PC-9 (cell line): ENCODE measurements at places on chromosomes 11 and 22. TPM values are rescaled to one million over a fixed set of nuclear protein-coding genes. Genes with fewer than 3 reads are reported as not detected.

GRCh38 chr22:24725736-24726135, 48.8 kb downstream of the PIWIL3 start:
- no peak for DNase-seq

DNA sequence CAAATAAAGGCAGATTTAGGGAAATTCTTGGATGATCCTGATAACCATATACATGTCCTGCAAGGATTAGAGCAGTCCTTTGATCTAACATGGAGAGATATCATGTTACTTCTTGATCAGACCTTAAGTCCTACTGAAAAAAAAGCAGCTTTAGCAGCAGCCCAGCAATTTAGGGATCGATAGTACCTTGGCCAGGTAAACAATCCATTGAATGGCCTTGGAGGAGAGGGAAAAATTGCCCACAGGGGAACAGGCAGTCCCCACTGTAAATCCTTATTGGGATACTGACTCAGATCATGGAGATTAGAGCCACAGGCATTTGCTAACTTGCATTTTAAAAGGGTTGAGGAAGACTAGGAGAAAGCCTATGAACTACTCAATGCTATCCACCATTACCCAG, 47.8 kb downstream of the PRSS23 start:
- DNase-seq = no peak

DNA sequence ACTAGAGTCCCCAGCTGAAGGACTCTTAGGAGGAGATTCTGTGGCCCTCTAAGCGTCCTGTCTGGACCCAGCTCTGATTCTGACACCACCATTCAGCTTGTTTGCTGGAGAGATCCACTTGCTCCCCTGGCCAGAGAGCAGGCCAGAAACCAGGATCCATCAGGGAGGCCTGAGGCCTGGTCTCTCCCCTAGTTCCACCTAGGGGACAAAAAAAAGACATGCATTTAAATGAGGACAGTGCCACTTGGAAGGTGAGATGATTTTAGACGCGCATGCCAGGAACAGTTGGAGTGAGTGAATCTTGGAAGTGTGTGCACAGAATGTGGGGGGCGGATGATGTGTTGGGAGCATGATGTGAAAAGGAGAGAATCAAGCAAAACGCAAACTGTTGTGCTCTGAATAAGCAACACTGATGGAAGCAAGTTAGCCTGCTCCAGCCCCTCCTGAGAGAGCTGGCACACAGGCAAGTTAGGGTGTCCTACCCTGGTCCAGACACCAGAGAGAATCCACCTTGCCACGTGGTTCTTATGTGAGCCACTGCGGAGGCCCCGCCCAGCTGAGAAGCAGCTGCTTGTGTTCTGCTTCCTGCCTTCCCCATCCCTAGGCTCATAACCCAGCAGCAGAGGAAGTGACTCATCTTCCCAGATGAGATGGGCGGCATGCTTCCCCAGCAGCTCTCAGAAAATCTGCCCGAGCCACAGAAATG, 8.0 kb upstream of the SLCO2B1 start:
- no peak for DNase-seq

DNA sequence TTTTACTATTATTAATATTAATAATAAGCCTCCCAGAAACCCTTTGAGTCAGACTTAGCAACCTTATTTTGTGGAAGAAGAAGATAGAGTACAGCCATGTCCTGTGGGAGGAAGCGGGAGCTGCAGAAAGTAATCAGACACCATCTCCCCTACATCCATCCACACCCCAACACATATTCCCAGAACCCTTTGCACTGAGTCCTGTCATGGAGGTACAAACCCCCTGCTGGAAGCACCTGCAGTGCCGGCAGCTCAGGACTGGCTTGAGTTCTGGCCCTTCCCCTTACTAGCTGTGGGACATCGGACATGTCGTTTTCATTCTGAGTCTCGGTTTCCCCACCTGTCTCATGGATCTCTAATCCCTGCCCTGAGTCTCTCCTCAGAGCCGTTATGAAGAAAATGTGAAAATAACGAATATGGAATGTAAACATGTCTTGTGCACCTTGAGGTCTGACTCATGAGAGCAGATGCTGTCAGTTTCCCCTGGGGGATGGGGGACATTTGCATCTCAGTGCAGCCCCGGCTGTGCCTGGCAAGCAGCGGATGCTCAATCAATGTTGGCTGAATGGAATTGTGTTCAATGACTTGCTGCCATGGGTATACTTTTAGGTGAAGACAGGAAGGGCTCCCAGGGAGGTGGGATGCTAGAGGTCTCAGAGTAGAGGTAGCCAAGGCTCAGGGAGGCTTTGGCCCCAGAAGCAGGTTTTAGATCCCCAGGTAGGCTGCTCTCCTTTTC, 45.4 kb downstream of the TP53I11 start:
- DNase-seq = no peak

The GRAP2 gene
- total RNA-seq = not detected in 2 replicates

DNA sequence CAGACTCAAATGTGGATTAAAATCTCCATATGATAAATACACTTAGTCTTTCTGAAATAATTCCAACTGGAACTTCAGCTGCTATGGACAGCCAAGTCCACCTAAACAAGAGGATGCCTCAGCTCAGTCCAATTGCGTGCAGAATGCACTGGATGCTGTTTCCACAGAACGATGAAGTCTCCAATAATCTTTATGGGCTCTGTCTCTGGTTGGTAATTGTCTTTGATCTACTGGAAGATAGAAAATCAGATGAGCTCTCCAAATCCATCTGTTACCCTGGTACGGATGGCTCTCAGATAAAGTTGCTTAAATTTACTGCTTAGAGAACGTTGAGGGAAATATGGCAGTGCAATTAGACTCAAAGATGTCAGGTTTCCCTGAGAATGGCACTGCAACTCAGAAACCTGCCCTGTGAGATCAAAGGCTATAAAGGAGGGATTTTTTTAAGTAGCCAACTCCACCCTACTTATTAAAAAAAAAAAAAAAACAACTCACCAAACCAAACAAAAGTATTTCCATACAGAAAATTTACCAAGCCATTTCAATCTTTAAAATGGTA, 859 bp upstream of the BIRC3 start:
- DNase-seq = no peak

- no peak for DNase-seq
Observed at GRCh38 chr11:11602011-11602410, 19.8 kb downstream of the GALNT18 start.

DNA sequence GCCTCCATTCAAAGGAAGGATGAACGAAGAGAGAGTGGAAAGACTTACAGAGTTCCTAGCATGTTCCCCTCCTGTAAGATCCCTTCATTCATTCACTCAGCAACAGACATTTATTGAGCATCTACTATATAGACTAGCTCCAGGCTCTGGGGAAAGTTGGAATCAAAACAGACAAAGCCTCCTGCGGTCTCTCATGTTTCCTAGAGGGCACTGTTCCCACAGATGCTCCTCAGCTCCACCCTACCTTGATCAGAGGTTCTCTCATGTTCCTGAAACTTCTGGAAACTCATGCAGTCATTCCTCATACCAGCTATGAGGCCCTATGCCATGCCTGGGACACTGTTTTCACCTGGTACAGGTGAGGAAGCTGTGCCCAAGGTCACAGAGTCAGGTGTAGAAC, 11.1 kb downstream of the ALX4 start:
- no peak for DNase-seq

DNA sequence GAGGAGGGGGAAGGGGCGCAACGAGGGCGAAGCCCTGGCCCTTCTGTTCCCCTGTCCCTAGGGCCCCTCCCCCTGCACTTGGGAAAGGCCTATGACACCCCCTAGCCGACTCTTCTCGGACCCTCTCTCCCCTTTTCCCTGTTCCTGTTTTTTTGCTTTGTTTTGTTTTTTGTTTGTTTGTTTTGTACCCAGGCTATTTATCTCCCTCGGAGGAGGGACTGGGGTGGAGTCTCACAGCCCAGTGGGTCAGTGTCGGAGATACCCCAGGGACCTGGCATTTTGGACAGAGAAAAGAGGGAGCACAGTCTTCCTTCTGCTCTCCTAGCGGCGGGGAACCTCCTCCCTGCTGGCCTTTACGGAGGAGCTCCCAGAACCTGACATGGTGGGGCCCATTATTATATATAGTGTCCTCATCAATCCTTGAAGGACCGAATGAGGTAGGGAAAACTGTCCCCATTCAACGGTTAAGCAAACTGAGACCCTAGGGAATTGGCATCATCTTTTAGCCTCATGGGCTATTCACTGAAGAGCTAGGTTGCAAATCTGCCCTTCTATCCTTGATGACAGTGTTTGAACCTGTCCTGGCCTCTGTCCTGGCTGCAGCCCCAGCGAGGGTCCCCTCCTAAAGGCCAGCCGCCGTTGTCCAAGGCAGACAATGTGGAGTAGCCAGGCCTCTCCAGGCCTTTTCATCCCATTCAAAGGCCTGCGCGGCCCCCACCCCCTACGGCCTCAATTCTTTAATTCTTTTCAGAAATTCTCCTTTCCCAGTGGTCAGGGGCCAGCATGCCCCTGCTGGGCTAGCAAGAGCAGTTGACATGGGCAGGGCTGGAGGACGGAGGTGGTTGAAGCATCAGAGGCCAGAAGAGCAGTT, 911 bp downstream of the EMID1 start:
- no peak for DNase-seq

GRCh38 chr11:117232911-117233409, 489 bp downstream of the RNF214 start:
- no peak for DNase-seq

- no peak for DNase-seq
Observed at GRCh38 chr11:2693271-2694261, 6.2 kb downstream of the KCNQ1OT1 start.

The OR10A2 gene
- not detected in 2 replicates for total RNA-seq

GRCh38 chr11:117199053-117199915, at the start of gene TAGLN:
Gene TAGLN (plus strand): TSS chr11:117199370. CDS start chr11:117203014, 3,644 bp downstream.
- DNase-seq = no peak

The ESAM gene
- total RNA-seq = 13.5 and 15.3 TPM in 2 replicates

- no peak for DNase-seq
Observed at GRCh38 chr11:102410382-102410784, 42.2 kb downstream of the TMEM123 start.

DNA sequence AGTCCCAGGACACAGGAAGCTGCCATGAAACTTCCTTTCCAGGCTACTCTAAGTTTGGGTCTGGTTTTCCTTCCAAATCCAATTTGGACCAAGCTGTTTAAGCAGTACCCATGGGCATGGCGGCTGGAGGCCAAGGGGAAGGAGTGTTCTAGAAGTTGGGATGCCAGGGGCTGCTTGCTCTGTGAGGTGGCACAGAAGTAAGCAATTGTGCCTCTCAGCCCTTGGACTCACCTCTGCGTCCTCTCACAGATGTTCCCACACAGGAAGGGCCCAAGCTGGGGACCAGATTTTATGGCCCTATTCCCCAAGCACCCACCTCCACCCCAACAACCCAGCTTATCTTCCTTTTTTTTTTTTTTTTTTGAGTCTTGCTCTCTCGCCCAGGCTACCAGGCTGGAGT, 3.5 kb upstream of the DGAT2 start:
- DNase-seq = no peak

GRCh38 chr11:34332524-34332923, 25.3 kb downstream of the ABTB2 start:
- peak; percentile 51 for DNase-seq

GRCh38 chr11:41578421-41579051, 119.1 kb upstream of the LRRC4C start:
- no peak for DNase-seq

The MS4A3 gene
- not detected in 2 replicates for total RNA-seq

The GRM5 gene
- 0.05 TPM in 1 of 2 replicates, not detected in the other for total RNA-seq

- no peak for DNase-seq
Observed at GRCh38 chr22:35150183-35151107, 84.5 kb downstream of the ISX start.

DNA sequence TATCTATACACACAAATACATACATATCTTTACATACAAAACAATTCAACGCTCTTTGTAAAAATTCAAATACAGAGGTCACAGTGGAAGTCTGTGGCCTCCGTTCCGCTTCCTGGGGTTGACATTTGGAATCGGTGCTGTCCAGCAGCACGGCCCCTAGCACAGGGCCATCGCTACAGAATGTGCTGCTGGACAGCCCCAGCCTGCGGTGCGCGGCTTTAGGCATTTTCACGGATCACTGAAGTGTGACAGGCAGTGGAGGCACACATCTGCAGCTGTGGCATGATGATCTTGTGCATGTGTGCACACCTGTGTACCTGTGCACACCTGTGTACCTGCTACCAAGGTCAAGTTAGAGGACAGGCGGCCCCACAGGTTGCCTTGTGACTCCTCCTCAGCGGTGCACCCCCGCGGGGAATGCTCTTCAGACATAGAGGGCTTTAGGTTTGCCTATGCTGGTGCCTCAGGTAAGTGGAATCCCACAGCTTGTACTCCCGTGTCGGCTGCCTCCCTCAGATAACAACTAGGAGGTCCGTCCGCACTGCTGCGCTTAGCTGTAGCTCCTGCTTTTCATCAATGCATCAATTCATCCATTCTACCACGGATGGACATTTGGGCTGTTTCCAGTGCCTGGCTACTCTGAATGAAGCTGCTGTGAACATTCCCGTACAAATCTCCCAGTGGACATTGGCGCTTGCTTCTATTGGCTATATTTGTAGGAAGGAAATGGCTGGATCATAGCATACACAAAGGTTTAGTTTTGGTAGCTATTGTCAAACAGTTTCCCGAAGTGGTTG, 29.9 kb downstream of the GAL start:
- no peak for DNase-seq

The KRTAP5-9 gene
- not detected in 2 replicates for total RNA-seq

The CREBZF gene
- 60.3 and 66.1 TPM in 2 replicates for total RNA-seq

GRCh38 chr11:65847746-65848145, 10.2 kb downstream of the CFL1 start:
- no peak for DNase-seq

The PARVG gene
- 0.20 TPM in 1 of 2 replicates, not detected in the other for total RNA-seq

- no peak for DNase-seq
Observed at GRCh38 chr11:12693094-12693478, 18.9 kb downstream of the TEAD1 start.

GRCh38 chr11:1352696-1353382, 36.9 kb upstream of the BRSK2 start:
- DNase-seq = no peak

- DNase-seq = peak; percentile 65
Observed at GRCh38 chr22:49855251-49855911, 1.7 kb downstream of the ZBED4 start.

DNA sequence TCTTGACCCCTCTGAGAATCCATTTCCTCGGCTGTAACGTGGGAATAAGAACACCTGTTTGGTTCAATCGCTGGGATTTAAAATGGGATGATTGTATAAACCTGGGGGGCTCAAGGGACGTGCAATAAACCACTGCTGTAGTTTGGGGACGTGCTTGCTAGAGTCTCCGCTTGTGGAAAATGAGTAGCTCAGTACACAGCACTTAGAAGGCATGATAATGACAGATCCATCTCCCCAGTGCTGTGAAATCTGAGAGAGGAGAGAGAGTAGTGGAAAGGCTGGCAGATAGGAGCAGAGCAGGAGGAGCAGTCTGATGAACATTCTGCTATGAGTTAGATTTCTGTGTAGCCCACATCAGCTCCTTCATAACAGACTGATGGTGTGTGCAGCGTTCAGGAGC, 256.5 kb downstream of the MN1 start:
- no peak for DNase-seq

DNA sequence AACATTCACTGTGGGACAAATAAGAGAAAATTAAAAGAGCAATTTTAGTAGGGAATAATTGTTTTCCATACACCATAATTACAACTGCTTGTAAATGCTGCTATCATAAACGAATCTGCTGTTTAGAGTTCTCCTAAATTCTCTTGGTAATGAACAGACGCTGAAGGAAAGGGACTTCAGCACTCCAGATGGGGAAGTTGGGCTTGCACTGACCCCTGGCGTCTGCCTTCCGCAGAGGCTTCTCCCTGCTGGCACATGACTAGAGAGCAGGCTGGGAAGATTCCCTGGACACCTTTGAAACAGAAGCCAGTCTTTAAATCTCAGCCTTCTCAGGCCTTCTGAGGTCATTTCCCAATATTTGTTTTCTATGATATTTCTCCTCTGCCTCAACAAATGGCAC, 84.1 kb downstream of the NXPE2 start:
- peak; percentile 15 for DNase-seq

- no peak for DNase-seq
Observed at GRCh38 chr11:59088162-59088561, 2.1 kb downstream of the GLYATL1B start.
